Mesendoderm (in vitro differentiated cells): ENCODE measurements at places on chromosomes 5 and 9.

GRCh38 chr9:135105211-135105745, 17.8 kb downstream of the OLFM1 start:
- DNase-seq = no peak

- DNase-seq = no peak
Measured at GRCh38 chr5:72472666-72473422, 34.4 kb downstream of the ZNF366 start.

GRCh38 chr5:28254846-28255245, 1216.5 kb upstream of the CDH9 start:
- DNase-seq = no peak

DNA sequence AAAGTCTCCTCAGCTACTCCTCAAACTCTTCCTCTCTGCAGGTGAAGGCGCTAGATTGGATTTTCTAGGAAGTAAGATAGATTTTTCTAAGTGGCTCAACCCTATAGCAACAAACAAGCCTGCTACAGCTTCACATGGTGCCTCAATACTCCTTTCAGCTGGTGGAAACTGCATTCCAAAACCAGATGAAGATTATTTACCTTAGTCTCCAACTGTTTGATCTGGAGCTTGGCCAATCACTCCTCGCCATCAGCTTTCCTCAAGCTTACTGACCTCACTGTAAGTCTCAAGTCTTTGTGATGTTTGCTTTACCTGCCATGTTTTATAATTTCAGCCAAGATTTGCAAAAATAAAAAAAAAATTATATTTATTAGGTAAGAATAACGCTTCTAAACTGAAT, 622.4 kb downstream of the CHSY3 start:
- DNase-seq = no peak

DNA sequence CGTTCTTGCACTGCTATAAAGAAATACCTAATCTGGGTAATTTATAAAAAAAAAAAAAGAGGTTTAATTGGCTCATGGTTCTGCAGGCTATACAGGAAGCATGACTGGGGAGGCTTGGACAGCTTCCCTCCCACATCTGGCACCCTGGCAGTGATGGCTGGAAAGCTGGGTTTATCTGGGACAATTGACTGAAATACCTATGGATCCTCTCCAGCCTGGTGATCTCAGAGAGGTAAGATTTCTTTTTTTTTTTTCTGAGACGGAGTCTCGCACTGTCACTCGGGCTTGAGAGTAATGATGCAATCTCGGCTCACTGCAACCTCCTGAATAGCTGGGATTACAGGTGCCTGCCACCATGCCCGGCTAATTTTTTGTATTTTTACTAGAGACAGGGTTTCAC, 22.7 kb upstream of the UGCG start:
- no peak for DNase-seq

DNA sequence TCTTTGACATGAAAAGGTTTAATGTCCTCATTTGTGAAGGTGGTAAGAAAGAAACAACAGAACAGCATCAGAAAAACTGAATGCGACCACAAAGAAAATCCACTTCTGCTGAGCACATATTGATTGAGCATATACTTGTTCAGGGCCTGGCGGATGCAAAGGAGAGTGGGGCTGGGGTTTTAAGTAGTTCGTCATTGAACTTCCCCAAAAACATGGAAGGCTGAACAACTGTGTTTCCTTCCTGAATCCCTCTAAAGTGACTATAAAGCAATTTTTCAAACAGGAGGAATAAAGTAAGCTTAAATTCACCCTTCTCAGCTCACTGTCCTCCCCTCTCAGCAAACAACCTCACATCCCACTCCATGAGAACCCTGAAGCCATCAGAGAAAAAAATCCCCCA, 262.9 kb downstream of the AGTPBP1 start:
- no peak for DNase-seq

DNA sequence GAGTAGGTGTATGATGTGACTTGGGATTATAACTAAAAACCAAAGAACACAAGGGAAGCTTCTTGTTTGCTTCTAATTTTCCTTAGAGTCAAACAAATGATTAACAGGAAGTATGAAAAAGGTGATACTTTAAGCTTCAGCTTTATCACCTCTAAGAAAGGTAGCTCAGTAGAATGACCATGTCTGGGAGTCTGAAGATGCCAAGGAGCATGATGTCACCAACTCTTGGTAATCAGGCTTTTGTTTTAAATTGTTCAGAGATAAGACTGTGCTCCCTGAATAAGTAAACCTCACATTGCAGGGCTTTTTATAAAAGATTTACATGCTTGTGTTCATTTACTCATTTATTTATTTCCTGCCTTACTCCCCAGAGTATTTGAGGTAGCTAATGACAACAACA, 169.9 kb downstream of the FER start:
- peak; percentile 77 for DNase-seq

- DNase-seq = no peak
Measured at GRCh38 chr9:18834740-18835361, 198.2 kb downstream of the SAXO1 start.

DNA sequence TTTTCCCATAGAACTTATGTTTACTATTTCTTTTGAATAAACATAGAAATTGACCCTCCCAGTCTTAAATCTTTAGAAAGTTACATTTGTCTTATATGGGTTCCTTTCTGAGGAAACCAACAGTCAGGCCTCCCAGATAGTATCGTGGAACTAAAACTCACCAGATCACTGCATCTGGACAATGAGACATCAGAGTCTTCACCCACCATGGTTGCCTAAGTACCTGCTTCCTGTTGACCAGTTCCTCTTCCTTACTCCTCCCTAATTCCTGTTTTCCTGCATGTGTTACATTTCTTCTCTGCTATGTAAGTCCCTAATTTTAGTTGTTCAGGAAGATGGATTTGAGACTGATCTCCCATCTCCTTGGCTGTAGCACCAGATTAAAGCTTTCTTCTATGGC, 462.2 kb downstream of the DIRAS2 start:
- peak; percentile 18 for DNase-seq

DNA sequence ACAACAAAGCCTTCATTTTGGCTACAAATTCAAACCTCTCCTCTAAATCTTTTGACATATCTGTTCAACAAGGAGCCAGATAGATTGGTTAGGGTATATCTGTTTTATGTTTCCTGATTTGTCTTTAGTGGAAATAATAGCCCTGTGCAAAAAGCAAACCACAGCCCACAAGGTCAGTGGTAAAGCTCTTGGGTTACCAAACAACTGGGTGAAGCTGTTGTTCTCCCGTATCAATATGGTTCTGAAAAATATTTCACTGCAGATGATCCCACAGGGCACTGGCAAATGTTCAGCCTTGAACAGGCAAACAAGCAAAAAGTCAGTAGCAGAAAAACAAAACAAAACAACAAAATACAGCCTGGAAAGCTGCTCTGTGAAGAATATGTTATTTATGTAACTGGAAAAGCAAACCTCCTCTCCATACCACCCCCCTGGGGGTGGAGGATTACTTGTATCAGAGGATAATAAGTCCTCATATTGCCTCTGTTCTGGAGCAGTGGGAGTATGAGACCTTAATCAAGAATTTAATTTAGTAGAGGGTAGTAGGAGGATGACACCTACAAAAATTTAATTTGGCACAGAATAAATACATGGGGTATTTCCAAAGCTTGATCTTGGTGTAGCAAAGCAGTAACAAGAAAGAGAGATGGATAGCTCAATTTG, 20.8 kb upstream of the PTBP3 start:
- DNase-seq = no peak

- peak; percentile 79 for DNase-seq
Measured at GRCh38 chr5:142611154-142611553, 74.7 kb downstream of the FGF1 start.

DNA sequence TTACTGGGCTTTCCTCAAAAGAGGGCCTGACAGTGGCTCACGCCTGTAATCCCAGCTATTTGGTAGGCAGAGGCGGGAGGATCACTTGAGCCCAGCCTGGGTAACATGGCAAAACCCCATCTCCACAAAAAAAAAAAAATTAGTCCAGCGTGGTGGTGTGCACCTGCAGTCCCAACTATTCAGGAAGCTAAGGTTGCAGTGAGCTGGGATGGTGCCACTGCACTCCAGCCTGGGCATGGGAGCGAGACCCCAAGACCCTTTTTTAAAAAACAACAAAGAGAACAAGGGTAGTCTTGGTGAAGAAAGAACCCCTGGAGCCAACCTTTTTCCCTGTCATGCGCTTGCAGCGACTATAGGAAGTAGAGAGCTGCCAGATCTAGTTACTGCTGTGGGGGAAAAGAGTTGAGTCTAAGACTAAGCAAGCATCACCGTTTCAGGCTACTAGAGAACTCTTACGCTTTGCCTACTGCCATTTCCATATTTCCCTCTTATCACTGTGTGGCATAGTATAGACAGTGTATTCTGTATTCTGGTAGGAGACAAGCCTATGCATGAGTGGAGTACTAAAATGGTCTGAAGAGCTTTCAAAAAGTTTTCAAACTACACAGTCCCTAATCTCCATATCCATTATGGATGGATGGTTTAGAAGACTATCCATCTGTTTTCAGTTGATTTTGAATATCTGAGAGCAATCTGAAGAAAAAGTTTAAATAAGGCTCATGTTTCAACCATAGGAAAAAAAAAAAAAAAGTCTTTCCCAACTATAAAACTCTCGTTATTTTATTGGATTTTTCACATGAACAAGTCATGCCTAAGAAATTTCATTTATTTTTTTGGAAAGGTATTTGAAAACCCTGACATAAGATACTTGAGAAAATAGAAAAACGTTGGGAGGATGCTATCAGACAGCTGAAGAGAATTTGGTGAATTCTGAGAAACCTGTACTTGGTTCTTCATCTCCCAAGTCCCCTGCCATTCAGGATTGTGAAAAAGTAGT, 2.6 kb downstream of the C9orf40 start:
- DNase-seq = no peak
